ENCODE measurements at places on chromosomes 2 and 18.

GRCh38 chr2:1606046-1606400 lies 138.3 kb downstream of the PXDN start:
- no peak for DNase-seq

DNA sequence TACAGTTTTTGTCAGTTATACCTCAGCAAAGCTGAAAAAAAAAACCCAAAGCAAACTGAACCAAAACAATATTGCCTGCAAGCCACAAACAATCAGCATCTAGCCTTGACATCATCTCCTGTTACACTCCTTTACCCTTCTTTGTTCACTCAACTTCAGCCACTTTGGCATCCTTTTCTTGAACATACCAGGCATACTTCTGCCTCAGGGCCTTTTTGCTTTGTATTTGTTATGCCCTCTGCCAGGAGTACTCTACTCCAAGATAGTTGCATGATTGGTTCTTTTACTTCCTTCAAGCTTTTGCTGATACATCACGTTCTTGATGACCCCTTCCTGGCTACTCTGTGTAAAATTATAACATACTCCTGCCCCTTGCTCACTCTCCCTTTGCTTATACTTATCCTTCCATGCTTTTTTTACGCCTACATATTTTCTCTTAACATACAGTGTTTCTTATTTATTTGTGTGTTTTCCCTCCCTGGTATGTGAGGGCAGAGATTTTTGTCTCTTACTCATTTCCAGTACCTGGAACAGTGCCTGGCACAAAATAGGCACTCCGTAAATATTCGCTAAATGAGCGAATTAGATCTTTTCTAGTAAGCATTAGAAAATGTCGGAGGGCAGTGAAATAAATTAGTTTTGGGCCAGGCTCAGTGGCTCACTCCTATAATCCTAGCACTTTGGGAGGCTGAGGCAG lies 12.7 kb downstream of the ABI2 start:
- DNase-seq = no peak

DNA sequence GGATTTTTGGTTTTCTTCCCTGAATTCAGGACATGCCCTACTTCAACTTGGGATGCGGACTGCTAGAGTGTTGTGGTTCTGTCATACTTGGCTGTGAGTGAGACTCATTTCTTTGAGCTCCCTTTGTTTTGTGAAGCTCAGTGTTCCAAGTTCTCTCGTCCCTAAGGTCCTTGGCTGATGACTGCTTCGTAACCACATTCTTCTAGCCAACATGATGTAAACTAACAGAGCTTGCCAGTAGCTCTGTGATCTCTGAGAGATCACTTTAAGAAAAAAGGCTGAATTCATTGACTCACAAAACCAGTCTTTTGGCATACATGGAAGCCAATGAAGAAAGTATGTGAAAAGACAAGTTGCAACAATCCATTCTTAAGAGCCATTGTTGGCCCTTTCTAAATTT lies 96.9 kb upstream of the MSTN start:
- DNase-seq = no peak

DNA sequence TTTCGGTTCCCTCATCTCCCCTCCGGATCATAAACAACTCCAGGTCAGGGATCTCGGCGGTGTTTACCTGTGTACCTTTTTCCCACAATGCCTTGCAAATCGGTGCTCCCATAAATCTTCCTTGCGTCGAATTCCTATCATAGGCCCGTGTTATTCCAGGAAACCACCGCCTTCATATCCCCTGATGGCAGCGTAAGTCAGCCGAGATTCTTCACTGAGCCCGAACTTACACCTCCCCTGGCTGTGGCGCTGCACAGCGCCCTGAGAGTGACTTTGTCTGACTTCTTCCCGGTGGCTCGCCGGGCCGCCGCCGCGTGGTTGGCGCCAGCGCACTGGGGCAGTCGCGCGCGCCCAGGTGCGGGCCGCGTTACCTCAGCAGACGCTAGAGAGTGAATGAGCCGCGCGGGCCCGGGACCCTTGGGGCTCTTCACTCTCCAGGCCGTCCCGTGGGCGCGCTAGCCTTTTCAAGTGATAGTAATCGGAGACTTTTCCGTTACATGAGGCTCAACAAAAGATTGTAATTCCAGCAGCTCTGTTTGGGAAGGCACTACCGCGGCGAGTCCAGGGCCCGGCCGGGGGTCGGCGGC lies 101.6 kb downstream of the SPTBN1 start:
- peak; percentile 41 for DNase-seq

GRCh38 chr18:48572402-48573126 lies 33.7 kb downstream of the CTIF start:
- no peak for DNase-seq

- no peak for DNase-seq
These were observed 15.0 kb downstream of the ZC3H8 start for GRCh38 chr2:112239862-112240261.
